ENCODE measurements at places on chromosomes 12 and 14.

DNA sequence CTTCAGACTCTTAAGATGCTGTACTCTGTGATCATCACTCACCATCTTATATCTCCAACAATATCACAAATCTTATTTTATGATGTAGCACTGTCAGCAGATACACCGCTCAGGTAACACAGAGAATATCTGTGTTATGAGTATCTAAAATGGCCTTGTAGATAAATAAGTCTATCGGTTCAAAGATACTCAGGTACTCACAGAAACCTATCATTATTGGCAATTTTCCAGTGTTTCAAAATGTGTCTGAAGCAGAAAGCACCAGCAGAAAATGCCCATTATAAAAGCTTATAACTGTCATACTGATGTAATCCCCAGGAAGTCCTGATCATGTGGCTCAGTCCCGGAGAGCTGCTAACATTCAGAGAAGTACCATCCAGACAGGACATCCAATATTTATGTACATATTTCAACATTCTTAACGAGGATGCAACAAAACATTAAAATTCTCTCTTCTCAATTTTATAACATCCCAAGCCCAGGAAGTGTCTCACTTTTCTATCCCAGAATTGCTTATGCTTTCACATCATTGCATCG, 190.7 kb upstream of the LMNTD1 start:
- no peak for DNase-seq

DNA sequence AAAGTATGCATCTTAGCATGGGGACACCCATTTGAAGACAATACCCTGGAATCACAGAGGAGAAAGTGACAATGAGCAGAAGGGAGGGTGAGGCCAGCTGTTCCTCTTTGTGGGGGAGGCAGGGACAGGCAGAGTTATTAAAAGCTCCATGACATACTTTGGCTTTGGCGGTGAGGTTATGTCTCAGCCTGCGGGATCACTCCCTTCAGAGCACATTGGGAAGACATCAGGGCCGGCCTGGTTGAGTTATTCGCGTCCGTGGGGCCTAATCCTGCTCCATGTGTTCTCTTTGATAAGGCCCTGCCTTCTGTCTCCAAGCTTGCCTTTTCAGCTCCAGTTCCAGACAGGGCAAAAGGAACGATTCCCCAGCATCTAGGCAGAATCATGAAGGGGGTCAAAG, 98.8 kb upstream of the NTF3 start:
- DNase-seq: no peak

DNA sequence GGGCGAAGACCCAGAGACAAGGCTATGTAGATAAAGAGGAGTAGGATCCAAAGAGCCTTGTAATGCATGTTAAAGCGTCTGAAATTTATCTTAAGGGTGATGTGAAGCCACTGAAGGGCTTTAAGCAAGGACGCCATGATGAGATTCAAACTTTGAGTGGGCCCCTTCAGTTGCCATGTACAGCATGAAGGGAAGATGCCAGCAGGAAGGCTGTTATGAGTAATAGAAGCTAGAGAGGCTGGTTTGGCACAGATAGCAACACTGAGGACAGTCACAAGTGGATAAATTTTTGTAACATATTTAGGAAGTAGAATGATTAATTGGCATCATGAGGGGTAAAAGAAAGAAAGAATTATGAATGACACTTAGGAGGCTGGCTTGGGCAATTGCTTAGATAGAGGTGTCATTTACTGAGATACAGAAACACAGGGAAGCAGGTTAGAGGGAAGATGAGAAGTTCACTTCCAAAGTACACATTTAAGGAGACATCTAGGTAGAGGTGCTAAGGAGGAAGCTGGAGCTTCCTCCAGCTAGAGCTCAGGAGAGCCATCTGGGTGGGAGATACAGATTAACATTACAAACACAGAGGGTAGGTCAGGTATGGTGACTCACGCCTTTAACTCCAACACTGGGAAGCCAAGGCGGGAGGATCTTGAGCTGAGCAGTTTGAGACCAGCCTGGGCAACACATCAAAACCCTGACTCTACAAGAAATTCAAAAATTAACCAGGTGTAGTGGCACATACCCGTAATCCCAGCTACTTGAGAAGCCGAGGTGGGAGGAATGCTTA, 13.7 kb downstream of the ATG2B start:
- DNase-seq: no peak

GRCh38 chr14:104211215-104211614, 72.8 kb downstream of the KIF26A start:
- DNase-seq: no peak

- no peak for DNase-seq
These were observed 615.1 kb downstream of the NRXN3 start for GRCh38 chr14:78785265-78785664.

All from GM06990 (cell line).